ENCODE measurements at places on chromosomes 6 and 20.

GRCh38 chr20:63542031-63542559, 4.9 kb upstream of the PTK6 start:
- no peak for DNase-seq

DNA sequence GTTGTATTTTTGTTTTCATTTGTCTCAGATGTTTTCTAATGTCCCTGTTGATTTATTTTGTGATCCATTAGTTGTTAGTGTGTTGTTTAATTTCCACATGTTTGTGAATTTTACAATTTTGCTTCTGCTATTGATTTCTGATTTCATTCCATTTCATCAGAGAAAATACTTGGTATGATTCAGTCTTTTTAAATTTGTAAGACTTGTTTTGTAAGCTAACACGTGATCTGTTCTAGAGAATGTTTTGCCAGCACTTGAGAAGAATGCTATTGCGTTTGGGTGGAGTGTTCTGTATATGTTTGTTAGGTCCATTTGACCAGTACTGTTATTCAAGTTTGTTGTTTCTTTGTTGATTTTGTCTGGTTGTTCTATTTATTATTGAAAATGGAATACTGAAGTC, 53.9 kb downstream of the KIZ start:
- DNase-seq: no peak

GRCh38 chr6:145457556-145457955, 277.8 kb downstream of the EPM2A start:
- DNase-seq: no peak

- DNase-seq: no peak
Measured at GRCh38 chr20:44418069-44418905, 57.4 kb upstream of the TTPAL start.

GRCh38 chr6:10682355-10682988, 11.9 kb downstream of the C6orf52 start:
- no peak for DNase-seq

- DNase-seq: no peak
Measured at GRCh38 chr6:136592930-136593673, 42.9 kb upstream of the MAP7 start.

GRCh38 chr20:9130521-9130920, 61.6 kb downstream of the PLCB4 start:
- DNase-seq: no peak

DNA sequence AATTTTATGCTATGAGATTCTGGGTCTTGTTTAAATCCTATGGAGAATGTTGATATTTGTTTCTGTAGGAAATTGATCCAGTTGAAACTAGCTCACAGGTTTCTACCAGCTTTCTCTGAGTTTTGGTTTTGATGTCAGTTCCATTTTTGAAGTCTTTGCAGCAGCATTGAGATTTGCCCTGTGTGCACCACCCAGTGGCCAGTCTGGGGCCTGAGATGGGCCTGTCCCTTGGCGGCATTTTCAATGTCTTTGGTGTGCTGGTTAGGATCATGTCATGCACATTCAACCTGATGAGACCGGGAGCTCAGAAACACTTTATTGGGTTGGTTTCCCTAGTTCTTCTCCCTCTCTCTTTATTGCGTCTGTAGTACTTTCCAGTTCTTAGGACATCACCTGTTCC, 395.2 kb upstream of the MAP3K7 start:
- DNase-seq: no peak

- DNase-seq: no peak
Measured at GRCh38 chr20:18511571-18511970, 3.8 kb downstream of the SEC23B start.

DNA sequence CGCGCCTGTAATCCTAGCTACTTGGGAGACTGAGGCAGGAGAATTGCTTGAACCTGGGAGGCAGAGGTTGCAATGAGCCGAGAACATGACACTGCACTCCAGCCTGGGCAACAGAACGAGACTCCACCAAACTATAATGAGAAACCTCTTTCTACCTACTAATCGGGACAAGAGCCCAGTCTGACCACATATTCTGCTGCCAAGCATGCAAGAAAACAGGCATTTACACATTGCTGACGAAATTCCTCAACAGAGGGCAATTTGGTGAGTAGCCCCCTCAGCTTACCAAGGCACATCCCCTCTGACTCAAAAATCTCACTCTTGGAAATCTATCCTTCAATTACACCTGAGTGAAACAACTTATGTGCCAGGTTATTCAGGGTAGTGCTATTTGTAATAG, 81.2 kb downstream of the SLC23A2 start:
- no peak for DNase-seq
